ENCODE measurements at places on chromosomes 16 and 17.

GRCh38 chr17:82927661-82928601 lies 88.1 kb upstream of the ZNF750 start:
- DNase-seq = no peak

GRCh38 chr17:29576214-29577000 lies 7.9 kb downstream of the TP53I13 start:
- DNase-seq = no peak

GRCh38 chr17:61766520-61766919 lies 96.8 kb downstream of the BRIP1 start:
- no peak for DNase-seq

GRCh38 chr16:50224286-50224685 lies 42.1 kb upstream of the ADCY7 start:
- no peak for DNase-seq

DNA sequence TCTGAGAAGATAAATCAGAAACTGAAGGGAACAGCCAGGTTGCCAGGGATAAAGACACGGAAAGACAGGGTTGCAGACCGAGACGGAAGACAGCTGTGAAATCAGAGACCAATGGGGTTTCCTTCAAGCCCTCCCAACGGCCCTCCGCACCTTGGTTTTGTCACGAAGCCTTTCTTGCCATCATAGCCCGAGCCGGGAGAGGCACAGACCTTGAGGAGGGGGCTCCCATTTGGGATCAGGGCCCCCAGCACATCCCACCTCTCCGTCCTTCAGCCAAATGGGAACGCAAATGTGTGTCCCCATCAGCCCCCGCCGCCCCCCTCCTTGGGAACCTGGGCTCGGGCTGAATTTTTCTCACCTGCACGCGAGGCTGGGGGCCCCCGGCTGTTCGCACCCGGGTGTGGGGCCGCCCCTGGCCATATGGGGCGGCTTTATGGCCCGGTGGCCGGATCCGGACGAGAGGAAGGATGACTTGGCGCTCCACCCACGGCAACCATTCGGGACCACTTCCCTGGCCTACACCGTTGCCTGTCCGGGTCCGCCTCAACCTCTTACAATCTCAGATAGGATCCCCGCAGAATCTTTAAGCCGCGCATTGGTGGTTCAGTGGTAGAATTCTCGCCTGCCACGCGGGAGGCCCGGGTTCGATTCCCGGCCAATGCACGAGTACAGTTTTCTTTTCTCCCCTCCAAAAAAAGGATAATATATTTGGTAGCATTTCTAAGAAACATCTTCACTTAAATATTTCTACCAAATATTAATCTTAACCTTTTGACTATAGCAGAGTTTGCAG lies 1.4 kb upstream of the HES7 start:
- DNase-seq = peak; percentile 81

DNA sequence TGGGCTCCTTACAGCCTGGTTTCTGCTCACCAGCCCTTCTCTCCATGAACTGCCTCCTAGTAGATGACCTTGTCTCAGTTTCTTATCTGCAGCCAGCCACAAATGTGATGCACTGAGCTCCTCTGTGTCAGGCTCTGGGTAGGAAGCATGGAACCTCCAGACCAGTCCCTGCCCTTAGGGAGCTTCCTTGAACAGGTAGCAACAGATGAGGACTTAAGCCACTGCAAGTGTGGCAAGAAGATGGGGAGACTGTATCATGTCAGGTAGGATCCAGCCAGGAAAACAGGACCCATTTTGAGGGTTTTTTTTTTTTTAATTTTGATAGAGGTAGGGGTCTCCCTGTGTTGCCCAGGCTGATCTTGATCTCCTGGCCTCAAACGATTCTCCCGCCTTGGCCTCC lies 5.3 kb upstream of the MAP3K14 start:
- no peak for DNase-seq

- DNase-seq = no peak
These were observed 702.8 kb downstream of the KCNJ2 start for GRCh38 chr17:70872103-70872502.

DNA sequence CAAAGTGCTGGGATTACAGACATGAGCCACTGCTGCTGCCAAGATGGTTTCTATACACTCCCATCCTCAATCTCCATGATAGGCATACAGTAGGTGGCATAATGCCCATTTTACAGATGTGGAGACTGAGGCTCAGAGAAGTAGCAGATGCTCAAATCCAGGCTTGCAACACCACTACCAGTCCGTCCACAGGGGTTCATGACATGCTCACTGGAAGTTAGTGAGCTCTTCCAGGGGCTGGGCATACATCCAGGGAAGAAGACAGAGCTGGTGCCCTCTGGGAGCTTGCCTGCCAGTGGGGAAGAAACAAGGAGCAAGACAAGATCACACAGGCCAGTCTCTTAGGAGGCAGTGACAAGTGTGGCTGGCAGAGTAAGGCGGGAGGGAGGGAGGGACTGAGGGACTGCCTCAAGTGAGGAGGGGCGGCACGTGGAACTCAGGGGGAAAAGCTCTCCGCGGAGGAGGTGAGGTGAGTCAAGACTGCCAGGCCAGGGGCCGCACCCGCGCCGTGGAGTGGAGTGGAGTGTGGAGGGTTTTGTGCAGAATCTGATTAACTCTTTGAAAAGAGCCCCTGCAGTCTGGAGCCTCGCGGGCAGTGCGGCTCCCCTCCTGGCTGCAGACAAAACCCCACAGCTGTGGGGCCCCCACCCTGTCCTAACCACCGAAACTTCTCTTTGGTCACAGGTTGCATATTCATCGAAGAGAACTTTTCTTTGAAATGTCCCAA lies 27.9 kb downstream of the SREBF1 start:
- DNase-seq = no peak

GRCh38 chr17:30969989-30970830 lies 629 bp upstream of the RNF135 start:
- DNase-seq = no peak

GRCh38 chr16:54633943-54634362 lies 296.7 kb upstream of the IRX5 start:
- DNase-seq = no peak

GRCh38 chr17:1562176-1562643 lies 382 bp downstream of the PITPNA start:
- no peak for DNase-seq

GRCh38 chr17:41965694-41966462 lies 717 bp upstream of the CNP start:
- DNase-seq = peak; percentile 50

DNA sequence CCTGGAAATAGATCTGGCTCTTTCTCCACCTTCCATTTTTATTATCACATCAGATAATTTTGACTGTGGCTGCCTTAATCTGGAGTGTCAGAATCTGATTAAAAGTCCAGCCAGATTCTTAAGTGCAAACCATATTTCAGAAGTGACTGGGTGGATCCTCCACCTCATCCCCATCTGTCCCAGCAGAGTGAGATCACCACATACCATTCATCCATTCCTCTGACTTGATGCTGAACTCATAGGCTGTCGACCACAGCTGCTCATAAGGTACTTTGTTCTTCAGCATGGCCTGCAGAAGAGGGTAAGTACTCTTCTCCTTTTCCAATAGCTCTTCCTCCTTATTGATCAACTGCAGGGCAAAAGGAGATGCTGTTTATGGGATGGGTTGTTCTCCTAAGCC lies 53.5 kb downstream of the DNAH3 start:
- DNase-seq = no peak

DNA sequence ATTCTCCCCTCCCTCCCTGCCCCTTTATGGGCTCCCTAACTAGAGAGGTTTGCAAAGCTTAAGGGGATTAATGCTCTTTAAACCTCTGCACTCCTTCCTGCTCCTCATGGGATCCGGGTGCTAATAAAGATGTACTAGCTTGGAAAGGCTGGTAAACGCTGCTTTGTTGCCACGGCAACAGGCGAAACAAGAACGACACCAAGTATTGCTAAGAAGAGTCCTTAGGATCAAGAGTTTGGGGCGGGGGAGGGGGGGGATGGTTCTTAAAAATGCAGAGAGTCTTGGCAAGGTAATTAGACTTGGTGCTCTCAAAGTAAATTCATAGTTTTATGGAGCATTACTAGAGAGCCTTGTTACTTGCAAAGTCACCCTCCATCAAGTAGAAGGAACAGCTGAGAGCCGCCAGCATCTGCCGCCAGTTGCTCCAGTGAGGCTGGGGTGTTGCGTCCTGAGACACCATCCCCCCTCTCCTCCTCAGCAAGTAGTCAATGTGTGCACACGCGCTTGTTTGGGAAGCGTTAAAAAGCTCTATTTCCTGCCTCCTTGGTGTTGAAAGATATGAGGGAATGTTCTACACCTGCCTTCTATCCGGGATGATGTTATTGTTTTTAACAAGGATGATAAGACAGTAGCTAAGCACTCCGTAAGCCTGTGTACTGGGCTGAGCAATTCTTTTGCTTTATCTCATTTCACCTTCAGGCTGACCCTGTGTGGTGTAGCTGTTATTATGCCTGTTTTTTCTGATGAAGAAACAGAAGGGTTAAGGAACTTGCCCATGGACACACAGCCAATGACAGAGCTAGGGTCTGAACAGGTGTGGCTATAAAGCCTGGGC lies 190.9 kb downstream of the CCDC182 start:
- DNase-seq = no peak

GRCh38 chr17:32523017-32523680 lies 36.4 kb downstream of the CDK5R1 start:
- DNase-seq = no peak

DNA sequence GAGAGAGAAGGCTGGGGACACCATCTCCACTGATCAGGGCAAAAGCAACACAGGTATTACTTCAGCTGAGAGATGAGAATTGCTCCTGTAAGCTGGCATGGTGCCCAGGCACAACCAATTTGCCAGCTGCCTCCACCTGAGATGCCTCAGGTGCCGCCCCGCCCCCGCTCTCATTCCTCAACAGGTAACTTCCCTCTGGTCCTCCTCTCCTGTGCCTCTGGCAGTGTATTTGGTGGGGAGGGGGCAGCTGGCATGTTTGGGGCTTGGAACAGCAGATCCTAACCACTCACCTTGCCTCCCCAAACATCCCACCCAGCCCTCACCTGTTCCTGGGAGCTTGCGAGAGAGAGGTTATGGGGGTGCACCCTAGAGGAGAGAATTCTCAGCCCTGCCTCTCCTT lies 2.9 kb upstream of the SRCIN1 start:
- no peak for DNase-seq

DNA sequence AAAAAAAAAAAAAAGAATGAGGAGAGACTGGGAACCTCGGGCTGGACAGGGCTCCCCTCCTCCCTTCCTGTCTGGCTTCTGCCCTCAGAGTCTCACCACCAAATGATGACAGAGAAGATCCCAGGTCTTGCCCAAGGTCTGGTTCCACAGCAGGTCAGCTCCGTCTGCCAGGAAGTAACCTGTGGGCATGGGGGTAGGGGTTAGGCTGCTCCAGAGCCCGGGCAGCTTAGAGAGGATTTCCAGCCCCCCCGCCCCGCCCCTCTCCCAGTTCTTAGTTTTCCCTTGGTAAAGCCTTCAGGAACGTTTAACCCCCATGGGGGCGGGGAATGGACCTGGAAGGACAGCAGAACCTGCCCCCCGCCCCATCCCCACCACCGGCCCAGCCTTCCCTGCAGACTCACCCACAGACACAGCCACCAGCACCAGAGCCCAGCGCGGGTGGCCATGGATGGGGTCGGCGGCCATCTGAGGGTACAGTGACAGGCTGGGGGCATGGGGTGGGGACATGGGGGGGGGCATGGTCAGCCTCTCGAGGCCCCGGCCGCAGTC lies 700 bp downstream of the TLCD2 start:
- DNase-seq = no peak

- no peak for DNase-seq
These were observed 152.6 kb downstream of the CYB561 start for GRCh38 chr17:63293323-63294075.

- no peak for DNase-seq
These were observed 17.8 kb downstream of the USP31 start for GRCh38 chr16:23131436-23131835.

DNA sequence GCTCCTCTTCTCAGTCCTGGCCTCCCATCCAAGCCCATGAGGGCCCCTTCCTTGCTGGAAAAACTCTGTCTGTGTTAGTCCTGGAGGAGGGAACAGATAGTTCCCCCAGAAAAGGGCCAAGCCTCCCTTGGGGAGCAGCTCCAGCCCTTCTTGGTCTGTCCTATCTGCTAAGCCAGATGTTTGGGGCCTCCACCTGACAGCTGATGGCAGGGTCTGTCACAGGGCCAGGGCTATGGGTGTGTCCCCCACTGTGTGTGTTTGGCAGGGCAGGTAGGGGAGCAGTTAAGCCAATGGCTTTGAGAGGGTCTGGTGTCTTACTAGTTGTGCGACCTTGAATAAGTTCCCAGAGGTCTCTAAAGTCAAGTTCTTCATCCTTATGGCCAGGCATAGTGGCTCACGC lies 13.6 kb upstream of the SLC4A1 start:
- no peak for DNase-seq

- DNase-seq = no peak
These were observed 7.7 kb upstream of the SREBF1 start for GRCh38 chr17:17844500-17844899.

DNA sequence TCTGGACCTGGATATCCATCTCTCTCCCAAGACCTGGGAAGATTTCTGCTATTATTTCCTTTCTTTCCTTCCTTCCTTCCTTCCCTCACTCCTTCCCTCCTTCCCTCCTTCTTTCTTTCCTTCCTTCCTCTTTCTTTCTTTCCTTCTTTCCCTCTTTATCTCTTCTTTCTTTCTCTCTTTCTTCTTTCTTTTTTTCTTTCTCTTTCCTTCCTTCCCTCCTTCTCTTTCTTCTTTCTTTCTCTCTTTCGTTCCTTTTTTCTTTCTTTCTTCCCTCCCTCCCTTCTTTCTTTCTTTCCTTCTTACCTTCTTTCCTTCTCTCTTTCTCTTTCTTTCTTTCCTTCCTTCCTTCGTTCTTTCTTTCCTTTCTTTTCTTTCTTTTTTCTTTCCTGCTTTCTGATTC lies 37.8 kb upstream of the N4BP1 start:
- DNase-seq = no peak

DNA sequence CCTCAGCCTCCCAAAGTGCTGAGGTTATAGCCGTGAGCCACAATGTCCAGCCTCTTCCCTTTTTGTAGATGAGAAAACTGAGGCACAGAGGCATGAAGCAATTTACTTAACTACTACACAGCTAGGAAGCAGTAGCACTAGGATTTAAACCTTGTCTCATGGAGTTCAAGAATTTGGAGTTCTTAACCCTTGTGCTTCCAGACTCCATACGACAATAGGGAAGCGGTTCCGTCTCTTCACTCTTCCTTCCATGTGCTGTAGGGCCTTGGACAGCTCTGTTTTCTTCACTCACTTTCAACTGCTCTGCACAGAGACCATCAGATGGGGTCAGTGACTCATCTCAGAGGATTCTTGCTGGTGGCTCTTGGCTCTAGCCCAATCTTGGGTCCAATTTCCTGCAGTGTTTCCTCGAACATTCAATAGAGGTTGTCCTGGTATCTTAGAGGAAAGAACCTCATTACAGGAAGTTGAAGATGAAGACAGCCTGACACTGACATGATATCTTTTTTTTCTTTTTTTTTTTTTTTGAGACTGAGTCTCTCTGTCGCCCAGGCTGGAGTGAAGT lies 19.3 kb downstream of the ITGAL start:
- DNase-seq = no peak

GRCh38 chr16:84513123-84513522 lies 8.7 kb upstream of the MEAK7 start:
- DNase-seq = no peak

GRCh38 chr16:86992587-86992986 lies 324.6 kb downstream of the C16orf95 start:
- no peak for DNase-seq

Data from effector memory CD4-positive, alpha-beta T cell (primary cell).